ENCODE measurements at places on chromosomes 12 and 14.

DNA sequence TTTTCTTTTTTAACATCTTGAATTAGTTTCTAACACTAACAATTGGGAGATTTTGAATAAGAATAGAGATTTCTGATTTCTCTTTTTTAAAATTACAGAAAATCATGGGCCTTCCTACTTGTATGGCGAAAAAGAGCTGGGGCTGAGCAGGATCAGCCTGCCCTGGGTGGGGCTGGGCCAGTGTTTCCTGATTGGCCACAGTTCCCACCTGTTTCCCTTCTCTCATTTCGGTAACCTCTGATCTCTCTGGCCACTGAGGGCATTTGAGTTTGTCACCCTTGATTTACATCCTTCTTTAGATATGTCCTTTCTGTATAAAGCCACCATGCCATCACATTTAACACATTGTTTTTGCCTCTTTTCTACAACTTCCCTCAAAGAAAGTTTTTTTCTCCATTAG lies 254.2 kb downstream of the ZFP36L1 start:
- no peaks in the 10 kb centered on the region for H3K27me3 ChIP-seq
- DNase-seq = no peak
- no peak overlapping the region for H3K4me3 ChIP-seq
- H3K27ac ChIP-seq = no peak overlapping the region
- H3K4me1 ChIP-seq = no peaks in the 10 kb centered on the region
- H3K36me3 ChIP-seq = no peaks in the 10 kb centered on the region

- H3K27ac ChIP-seq = no peak overlapping the region
- H3K36me3 ChIP-seq = no peaks in the 10 kb centered on the region
- no peaks in the 10 kb centered on the region for H3K4me1 ChIP-seq
- no peak overlapping the region for H3K4me3 ChIP-seq
- DNase-seq = no peak
Measured at GRCh38 chr12:88248606-88249005, 106.5 kb downstream of the TMTC3 start.

- no peaks in the 10 kb centered on the region for H3K36me3 ChIP-seq
- H3K4me1 ChIP-seq = no peaks in the 10 kb centered on the region
- H3K27ac ChIP-seq = no peak overlapping the region
- no peak for DNase-seq
- no peaks in the 10 kb centered on the region for H3K27me3 ChIP-seq
Measured at GRCh38 chr12:24021164-24021502, 71.7 kb upstream of the SOX5 start.

- H3K36me3 ChIP-seq = no peaks in the 10 kb centered on the region
- no peak overlapping the region for H3K4me3 ChIP-seq
- H3K4me1 ChIP-seq = no peaks in the 10 kb centered on the region
- H3K27ac ChIP-seq = no peak overlapping the region
- no peak for DNase-seq
Measured at GRCh38 chr12:11705010-11705409, 55.5 kb downstream of the ETV6 start.
